T-cell (primary cell): ENCODE measurements at places on chromosomes 6 and 20.

GRCh38 chr6:4571011-4571410, 205.2 kb upstream of the CDYL start:
- H3K4me3 ChIP-seq: no peak overlapping the region
- no peak for DNase-seq
- H3K4me1 ChIP-seq: no peaks in the 10 kb centered on the region
- no peaks in the 10 kb centered on the region for H3K36me3 ChIP-seq
- H3K27ac ChIP-seq: no peak overlapping the region

DNA sequence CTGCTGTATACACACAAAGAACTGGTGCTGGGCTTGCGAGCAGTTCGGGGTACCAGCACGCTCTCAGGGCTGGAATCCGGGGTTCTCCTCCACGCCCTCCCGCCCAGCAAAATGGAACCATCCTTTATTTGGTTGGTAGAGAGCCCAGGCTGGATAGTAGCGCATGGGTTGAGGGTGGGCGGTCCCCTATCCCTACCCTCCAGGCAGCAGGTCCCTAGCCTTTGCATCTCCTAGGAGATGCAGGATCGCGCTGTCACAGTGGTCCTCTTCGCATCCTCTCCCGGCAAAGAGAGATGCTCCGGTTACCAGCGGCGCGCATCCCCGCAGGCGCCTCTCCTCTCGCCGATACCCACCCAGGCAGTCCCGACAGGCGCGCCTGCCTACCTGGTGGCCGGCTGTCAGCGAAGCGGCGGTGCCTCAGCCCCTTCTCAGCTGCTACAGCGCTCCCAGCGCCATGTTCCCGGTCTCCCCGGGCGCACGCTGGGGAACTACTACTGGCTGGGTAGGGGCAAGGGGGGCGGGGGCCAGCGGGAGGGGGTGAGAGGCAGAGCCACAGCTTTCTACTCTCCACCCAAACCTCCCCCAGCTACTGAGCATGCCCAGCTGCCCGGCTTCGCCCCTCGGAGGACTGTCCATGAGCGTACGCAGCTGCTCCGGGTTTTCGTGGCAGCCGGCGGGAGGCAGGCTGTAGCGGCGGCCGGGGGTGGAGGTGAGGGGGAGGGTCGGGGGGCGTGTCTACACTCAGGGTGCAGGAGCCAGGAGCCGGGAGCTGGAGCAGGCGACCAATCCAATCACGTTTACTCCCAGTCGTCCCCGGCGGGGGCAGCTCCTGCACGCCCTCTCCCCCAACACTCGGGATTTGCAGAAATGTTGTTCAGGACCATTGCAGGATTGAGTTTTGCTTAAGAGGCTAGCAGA, at the start of gene PAK5:
TSS of gene PAK5 (minus strand) at position 699 of the 918 bp plus-strand sequence. CDS start 194,748 bp downstream, outside the sequence.
- H3K4me1 ChIP-seq: no peaks in the 10 kb centered on the region
- no peaks in the 10 kb centered on the region for H3K36me3 ChIP-seq
- no peak for DNase-seq
- H3K27me3 ChIP-seq: peaks cover 4% of the 10 kb centered on the region
- no peak within 1 kb of the TSS for H3K27ac ChIP-seq

DNA sequence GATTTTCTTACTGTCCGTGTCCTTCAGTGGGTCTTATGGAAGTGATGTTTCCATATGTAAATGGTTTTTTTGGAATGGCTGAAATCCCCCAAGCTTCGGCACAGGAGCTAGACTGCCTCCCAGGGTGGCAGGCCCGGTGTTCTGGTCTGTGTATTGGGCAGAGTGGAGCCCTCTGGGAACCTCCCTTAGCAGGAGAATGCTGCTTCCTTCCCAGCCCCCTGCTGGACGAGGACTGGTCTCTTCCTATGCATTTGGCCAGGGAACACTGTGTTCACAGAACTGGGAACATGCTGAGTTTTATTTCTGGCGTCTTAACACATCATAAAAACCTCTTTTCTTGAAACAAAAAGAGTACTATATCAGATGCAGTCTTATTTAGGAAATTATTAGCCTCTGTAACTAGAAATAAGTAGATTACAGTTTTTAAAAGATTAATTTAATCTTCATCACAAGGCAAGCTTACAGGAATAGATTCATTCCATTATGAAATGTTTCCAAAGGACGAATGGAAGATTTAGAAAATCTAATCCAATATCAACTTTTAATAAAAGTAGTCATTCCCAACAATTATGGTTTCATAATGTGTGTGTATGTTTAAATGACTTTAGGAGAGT, 56.6 kb downstream of the SYTL3 start:
- H3K4me1 ChIP-seq: peaks cover 16% of the 10 kb centered on the region
- H3K4me3 ChIP-seq: no peak overlapping the region
- no peak overlapping the region for H3K27ac ChIP-seq
- H3K27me3 ChIP-seq: no peaks in the 10 kb centered on the region

DNA sequence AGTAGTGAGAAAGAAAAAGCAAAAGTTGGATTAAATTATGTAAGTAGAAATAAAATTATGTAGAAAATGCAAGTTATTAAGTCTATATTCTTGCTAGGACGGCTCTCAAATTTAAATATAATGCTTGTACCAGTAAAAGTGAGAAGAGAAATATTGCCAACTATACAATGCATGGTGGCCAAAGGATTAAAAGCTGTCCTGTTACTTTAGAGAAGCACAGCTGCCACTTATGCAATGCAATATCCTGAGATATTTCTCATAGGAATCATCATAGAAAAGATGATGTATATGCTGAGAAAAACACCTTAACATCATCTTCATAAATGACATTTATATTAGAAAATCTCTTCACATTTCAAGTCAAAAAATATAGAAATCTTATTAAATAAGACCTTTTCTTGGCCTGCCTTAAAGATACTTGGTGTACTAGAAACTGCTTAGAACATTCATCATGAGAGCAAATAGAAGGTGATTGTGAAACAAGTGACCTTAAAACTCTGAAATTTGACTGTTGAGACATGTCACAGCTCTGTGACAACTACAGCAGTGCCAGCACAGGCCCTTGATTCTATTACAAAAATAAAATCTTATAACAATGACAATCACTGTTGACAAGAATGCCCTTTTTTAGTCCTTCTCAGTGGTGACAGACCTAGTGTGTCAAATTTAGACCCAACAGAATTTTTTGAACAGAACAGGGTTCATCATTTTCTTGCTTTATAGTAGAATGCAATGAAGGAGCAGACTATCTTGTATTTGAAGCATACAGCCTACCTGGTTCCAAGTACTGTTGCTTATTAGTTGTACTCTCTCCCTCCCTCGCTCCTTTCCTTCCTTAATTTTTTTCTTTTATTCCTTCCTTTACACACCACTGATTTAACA, 173.1 kb downstream of the CLVS2 start:
- no peaks in the 10 kb centered on the region for H3K27me3 ChIP-seq
- H3K36me3 ChIP-seq: no peaks in the 10 kb centered on the region
- no peak overlapping the region for H3K27ac ChIP-seq
- DNase-seq: no peak

GRCh38 chr6:44219053-44219814, 2.5 kb downstream of the MYMX start:
- H3K4me1 ChIP-seq: peaks cover 8% of the 10 kb centered on the region
- no peaks in the 10 kb centered on the region for H3K36me3 ChIP-seq
- no peak for DNase-seq
- peak overlapping the region; percentile 38 for H3K4me3 ChIP-seq

GRCh38 chr6:149094156-149094555, 223.4 kb upstream of the TAB2 start:
- peaks cover 22% of the 10 kb centered on the region for H3K4me1 ChIP-seq
- no peak overlapping the region for H3K4me3 ChIP-seq
- peak overlapping the region; percentile 59 for H3K27ac ChIP-seq
- H3K36me3 ChIP-seq: no peaks in the 10 kb centered on the region
- H3K27me3 ChIP-seq: no peaks in the 10 kb centered on the region
- no peak for DNase-seq

DNA sequence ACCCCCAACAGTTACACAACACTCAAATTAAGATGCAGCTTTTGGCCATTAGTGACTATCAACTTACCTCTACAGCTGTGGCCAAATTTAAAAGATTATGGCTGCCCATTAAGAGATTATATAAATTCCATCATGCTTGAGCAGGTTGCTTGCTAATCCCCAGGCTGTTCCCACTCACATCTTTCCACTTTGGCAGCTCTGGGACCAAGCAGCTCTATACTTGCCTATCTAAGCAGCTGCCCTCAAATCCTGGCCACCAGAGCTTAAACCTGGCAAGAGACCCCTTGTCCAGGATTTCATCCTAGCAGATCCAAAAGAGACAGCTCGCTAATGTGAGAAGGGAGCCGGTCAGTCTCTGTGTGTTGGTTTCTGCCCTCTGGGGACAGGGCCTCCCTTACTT, 127.9 kb downstream of the SLC23A2 start:
- H3K27ac ChIP-seq: no peak overlapping the region
- H3K4me3 ChIP-seq: no peak overlapping the region
- H3K36me3 ChIP-seq: peaks cover 13% of the 10 kb centered on the region
- no peak for DNase-seq
- peaks cover 2% of the 10 kb centered on the region for H3K4me1 ChIP-seq

GRCh38 chr6:72787391-72788031, 165.6 kb downstream of the KCNQ5 start:
- no peak overlapping the region for H3K4me3 ChIP-seq
- no peak overlapping the region for H3K27ac ChIP-seq
- no peaks in the 10 kb centered on the region for H3K4me1 ChIP-seq

- H3K27ac ChIP-seq: no peak overlapping the region
- no peak overlapping the region for H3K4me3 ChIP-seq
- H3K4me1 ChIP-seq: no peaks in the 10 kb centered on the region
- H3K27me3 ChIP-seq: no peaks in the 10 kb centered on the region
These were observed 33.2 kb upstream of the PNISR start for GRCh38 chr6:99458319-99458718.

GRCh38 chr20:9225879-9226278, 157.0 kb downstream of the PLCB4 start:
- no peak overlapping the region for H3K4me3 ChIP-seq
- no peak overlapping the region for H3K27ac ChIP-seq
- no peaks in the 10 kb centered on the region for H3K27me3 ChIP-seq
- DNase-seq: no peak
- no peaks in the 10 kb centered on the region for H3K4me1 ChIP-seq

DNA sequence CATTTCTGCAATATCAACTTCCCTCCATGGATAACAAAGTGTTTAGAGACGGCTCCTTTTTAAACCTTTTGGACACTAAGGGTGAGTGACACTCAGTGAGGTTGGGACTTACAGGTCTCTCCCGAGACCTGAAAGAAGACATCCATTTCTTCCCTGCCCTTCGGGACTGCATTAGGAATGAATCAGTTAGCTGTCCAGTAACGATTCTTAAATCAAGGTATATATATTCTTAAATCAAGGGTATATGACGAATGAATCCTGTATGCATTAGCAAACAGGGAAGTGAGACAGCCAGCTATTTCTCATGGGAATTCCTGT, 52.9 kb downstream of the EDN1 start:
- no peaks in the 10 kb centered on the region for H3K27me3 ChIP-seq
- H3K27ac ChIP-seq: no peak overlapping the region
- DNase-seq: no peak
- no peak overlapping the region for H3K4me3 ChIP-seq
- H3K36me3 ChIP-seq: no peaks in the 10 kb centered on the region

GRCh38 chr6:114471450-114471849, 128.6 kb upstream of the HS3ST5 start:
- no peak for DNase-seq
- no peak overlapping the region for H3K27ac ChIP-seq
- no peak overlapping the region for H3K4me3 ChIP-seq
- no peaks in the 10 kb centered on the region for H3K27me3 ChIP-seq

GRCh38 chr6:157126183-157127098, 196.9 kb downstream of the TMEM242 start:
- H3K4me1 ChIP-seq: no peaks in the 10 kb centered on the region
- H3K36me3 ChIP-seq: no peaks in the 10 kb centered on the region
- H3K27me3 ChIP-seq: no peaks in the 10 kb centered on the region
- H3K27ac ChIP-seq: no peak overlapping the region
- no peak overlapping the region for H3K4me3 ChIP-seq

GRCh38 chr6:142242269-142242668, 59.5 kb upstream of the ADGRG6 start:
- no peaks in the 10 kb centered on the region for H3K4me1 ChIP-seq
- no peak overlapping the region for H3K4me3 ChIP-seq
- H3K27me3 ChIP-seq: no peaks in the 10 kb centered on the region
- no peak overlapping the region for H3K27ac ChIP-seq

- H3K36me3 ChIP-seq: peaks cover 47% of the 10 kb centered on the region
- DNase-seq: no peak
- no peak overlapping the region for H3K4me3 ChIP-seq
- no peaks in the 10 kb centered on the region for H3K4me1 ChIP-seq
These were observed 16.9 kb upstream of the BLTP3A start for GRCh38 chr6:34774967-34775366.

DNA sequence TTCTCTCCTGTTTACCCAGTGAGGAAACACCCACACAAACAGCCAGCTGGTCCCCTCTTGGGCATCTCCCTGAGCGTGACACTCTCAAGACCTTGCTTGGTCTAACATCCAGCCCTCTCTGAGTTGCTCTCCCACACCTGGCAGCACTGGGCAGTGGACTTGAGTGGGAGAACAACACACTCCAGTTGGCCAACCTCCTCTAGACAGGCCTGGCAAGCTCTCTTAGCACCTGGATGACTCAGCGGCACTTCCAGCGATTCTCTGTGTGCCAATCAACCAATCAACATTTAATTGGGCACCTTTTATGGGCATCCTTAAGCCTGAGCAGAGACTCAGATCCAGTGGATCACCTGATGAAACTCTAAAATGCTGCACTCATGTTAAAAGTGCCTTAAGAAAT, 76.6 kb upstream of the QKI start:
- no peaks in the 10 kb centered on the region for H3K36me3 ChIP-seq
- no peak overlapping the region for H3K4me3 ChIP-seq

DNA sequence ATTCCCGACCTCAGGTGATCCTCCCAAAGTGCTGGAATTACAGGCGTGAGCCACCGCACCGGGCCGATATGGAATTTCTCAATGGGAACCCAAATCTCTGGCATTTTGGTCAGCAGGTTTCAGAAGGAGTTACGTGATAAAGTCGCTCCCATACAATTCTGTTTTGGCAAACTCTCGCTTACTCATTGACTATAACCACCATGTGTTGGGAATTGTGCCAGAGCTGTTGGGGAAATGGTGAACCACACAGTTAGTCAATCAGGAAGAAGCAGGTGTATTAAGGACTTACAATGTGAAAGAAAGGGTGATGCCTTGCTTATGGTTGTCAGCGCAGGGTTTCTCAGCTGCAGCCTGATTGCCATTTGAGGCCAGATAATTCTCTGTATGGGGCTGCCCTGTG, 410.5 kb downstream of the QKI start:
- no peaks in the 10 kb centered on the region for H3K4me1 ChIP-seq
- H3K27me3 ChIP-seq: no peaks in the 10 kb centered on the region
- H3K4me3 ChIP-seq: no peak overlapping the region

DNA sequence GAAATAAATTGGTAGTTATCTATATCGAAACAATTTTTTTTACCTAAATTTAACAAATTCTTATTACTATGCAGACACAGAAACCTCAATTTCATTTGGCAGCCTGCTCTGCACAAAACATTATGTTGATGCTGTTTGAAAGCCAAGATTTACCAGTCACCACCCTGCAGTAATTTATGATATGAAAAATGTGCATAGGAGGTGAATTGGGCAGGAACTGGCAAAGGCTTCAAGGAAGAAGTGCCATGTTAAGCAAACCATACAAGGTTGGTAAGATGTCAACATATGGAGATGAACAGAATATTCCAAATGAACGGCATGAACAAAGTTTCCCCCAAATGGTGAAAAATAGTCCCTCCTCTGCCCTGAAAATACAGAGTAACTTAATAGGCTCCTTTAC, 54.2 kb upstream of the TAB2 start:
- no peaks in the 10 kb centered on the region for H3K36me3 ChIP-seq
- no peak overlapping the region for H3K4me3 ChIP-seq
- no peaks in the 10 kb centered on the region for H3K27me3 ChIP-seq
- DNase-seq: no peak
- peaks cover 25% of the 10 kb centered on the region for H3K4me1 ChIP-seq
